NCI-H446 (cell line): ENCODE measurements at places on chromosomes 7 and 10.

- no peak for DNase-seq
These were observed 229.2 kb downstream of the TCF7L2 start for GRCh38 chr10:113179265-113179664.

GRCh38 chr10:70714245-70714644, 41.9 kb downstream of the ADAMTS14 start:
- no peak for DNase-seq

DNA sequence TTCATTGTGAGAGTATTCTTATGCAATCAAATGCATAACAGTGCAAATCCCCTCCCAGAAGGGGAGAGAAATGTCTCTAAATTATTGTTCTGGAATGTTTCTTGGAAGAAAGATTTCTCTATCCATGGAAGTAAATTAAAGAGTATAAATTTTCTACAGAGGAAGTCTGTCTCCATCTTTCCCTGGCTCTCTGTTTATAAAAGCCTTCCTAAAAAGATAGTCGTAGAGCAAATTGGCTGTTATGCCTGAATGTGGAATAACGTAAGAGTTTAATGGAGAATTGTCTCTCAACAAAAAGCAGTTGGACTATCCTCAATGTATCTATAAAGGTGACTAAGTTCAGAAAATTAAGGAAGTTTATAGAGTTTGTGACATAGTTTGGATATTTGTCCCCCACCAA, 76.3 kb downstream of the GNAT3 start:
- DNase-seq, result no peak

DNA sequence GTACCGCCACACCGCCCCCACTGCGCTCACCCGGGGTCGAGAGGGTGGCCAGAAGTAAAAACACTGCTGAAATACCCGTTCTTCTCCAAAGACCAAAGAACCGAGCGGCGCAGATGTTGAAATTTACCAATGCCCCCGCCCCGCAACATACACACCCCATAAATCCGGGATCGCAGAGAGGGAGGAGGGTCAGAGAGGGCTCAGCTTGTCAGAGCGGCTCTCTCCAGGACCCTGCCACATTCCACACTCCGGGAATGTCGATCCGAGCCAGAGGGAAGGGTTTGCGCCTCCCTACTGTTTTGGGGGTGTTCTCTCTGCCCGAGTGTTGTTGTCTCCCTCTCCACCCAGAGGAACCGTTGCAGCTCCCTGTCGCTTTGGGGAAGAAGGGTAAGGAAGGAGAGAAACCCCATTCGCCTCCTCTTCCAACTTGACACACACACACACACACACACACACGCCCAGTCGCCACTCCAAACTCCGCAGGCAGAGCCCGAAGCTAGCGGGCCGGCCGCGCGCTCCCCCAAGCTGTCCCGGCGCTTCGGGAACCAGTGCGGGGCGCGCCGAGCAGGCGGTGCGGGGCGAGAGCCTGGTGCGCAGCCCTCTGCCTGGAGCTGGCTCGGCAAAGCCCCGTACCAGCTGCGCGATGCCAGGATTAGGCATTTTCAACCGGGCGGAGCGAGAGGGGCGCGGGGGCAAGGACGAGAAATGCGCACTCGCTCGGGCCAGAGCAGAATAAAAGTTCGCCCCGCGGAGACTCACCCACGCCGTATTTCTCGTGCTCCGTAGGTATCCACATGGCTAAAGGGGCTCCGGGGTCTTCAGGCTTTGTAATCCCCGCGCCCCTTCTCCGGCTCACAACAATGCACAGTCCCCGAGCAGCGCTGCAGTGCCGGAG, 609 bp downstream of the DOCK4 start:
- peak; percentile 52 for DNase-seq

DNA sequence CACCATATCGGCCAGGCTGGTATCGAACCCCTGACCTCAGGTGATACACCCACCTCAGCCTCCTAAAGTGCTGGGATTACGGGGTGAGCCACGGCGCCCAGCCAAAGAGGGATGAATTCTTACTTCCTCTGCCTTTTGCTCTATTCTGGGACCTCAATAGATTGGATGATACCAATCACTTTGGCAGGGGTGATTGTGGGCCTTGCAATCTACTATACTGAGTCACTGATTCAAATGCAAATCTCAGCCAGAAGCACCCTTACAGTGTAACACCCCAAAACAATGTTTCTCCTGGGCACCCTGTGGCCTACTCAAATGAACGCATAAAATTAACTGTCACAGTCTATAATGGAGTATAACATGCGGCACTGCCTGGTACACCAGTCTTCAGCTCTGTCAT, 596.7 kb upstream of the LRRTM3 start:
- no peak for DNase-seq

- no peak for DNase-seq
These were observed 249.2 kb upstream of the PHF14 start for GRCh38 chr7:10724449-10724848.

- no peak for DNase-seq
These were observed 72.0 kb downstream of the KAT6B start for GRCh38 chr10:74898201-74898976.

- no peak for DNase-seq
These were observed 49.0 kb upstream of the SEPHS1 start for GRCh38 chr10:13397052-13397451.

DNA sequence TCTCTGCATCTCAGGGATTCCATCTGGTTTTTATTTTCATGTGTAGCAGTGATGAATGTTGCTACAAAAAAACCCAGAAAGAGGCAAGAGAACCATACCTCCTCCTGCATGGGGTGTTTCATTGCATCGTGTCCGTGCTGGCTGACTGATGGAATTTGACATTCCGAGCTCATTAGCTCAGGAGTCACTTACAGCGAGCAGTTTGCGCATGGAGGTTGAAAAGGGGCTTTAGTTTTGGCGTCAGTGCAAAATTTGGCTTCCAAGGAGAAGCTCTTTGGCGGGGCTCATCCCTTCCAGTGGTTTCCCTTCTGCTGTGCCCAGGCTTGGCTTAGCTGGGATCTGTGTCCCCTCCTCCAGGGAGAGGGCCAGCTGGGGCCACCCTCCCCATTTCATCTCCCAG, 25.8 kb downstream of the EMX2 start:
- no peak for DNase-seq

GRCh38 chr7:141557360-141557759, 6.2 kb downstream of the AGK start:
- DNase-seq, result no peak

DNA sequence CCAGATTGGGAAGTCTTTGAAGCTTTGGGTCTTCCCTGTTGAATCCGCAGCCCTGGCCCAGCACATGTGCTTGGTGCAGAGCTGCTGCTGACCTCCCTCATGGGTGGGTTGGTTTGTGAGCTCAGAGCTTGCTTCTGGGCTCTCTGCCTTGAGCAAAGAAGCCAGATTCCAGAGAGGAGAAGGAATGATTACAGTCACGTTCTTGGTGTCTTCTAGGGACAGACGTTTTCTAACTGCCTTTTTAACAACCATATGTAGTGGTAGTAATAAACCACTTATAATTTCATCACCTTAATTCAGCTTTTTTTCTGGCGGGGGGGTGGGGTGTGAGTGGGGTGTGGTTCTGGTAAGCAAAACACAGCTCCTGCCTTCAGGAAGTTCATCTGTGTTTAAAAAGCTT, 39.5 kb downstream of the LRMDA start:
- DNase-seq, result no peak

GRCh38 chr7:28065721-28066285, 114.8 kb downstream of the JAZF1 start:
- no peak for DNase-seq

DNA sequence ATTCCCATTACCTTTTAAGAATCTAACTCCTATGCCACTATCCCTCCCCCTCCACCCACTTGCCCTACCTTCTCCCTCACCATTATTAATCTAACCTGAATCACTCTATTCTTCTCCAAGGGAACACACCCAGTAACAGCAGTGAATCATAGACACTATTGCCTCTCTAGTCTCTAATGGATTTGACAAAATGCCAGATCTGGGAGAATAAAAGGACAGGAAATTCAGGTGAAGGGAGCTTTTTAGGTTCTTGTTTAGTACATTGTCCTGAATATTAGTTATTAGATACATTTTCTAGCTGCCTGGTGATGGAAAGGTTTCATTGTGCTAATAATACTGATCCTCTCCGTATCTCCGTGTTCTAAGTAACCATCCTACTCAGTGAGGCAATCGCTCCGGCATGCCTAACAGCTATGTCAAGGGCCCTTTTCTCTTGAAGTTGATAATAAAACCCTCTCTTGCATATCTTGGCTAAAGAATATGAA, 4.1 kb upstream of the SFR1 start:
- no peak for DNase-seq

- no peak for DNase-seq
These were observed 372.8 kb upstream of the CELF2 start for GRCh38 chr10:10644676-10645385.

GRCh38 chr7:99112097-99112496, 31.8 kb downstream of the SMURF1 start:
- no peak for DNase-seq

- DNase-seq, result no peak
These were observed 66.1 kb downstream of the SHH start for GRCh38 chr7:155746188-155746587.

- DNase-seq, result no peak
These were observed 5.1 kb downstream of the UBE2D4 start for GRCh38 chr7:43931346-43931745.

- no peak for DNase-seq
These were observed 51.5 kb upstream of the DLX6 start for GRCh38 chr7:96953676-96954513.

- no peak for DNase-seq
These were observed 46.0 kb downstream of the ATAD1 start for GRCh38 chr10:87771871-87772500.

DNA sequence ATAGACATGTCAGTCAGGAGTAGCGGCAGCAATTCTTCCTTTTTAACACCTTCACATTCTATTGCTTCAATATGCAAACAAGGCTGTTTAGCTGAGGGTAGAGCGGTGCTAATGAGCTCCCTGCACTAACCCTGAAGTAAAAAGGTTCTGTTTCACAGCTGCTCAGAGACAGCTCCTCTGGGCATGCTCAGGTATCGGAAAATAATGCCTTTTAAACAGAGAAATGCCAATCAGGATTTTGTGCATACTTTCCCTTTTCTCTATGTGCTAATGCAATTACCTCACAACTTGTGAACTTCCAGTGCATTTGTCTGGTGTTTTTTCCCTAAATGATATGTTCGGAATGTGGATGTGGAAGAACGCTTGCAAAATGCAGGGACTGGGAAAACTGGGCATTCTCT, 307.7 kb upstream of the FZD8 start:
- DNase-seq, result no peak

GRCh38 chr10:66862687-66863258, 63.1 kb upstream of the LRRTM3 start:
- DNase-seq, result no peak

DNA sequence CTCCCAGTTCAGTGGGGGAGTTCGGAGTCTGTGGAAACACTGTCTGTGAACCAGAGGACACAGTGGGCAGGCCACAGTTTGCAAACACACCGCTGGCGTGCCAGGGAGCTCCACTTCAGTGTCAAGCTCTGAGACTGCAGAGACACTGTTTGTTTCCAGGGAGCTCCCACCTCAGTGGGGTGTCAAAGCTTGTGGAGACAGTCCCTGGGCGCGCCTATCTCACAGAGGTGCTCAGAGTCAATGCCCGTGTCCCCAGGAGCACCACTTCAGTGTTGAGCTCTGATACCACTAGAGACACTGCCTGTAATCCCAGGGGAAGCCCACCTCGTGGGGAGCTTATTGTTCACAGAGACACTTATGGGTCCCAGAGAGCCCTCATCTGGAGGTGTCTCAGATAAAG, 4.3 kb downstream of the MYO1G start:
- DNase-seq, result no peak

DNA sequence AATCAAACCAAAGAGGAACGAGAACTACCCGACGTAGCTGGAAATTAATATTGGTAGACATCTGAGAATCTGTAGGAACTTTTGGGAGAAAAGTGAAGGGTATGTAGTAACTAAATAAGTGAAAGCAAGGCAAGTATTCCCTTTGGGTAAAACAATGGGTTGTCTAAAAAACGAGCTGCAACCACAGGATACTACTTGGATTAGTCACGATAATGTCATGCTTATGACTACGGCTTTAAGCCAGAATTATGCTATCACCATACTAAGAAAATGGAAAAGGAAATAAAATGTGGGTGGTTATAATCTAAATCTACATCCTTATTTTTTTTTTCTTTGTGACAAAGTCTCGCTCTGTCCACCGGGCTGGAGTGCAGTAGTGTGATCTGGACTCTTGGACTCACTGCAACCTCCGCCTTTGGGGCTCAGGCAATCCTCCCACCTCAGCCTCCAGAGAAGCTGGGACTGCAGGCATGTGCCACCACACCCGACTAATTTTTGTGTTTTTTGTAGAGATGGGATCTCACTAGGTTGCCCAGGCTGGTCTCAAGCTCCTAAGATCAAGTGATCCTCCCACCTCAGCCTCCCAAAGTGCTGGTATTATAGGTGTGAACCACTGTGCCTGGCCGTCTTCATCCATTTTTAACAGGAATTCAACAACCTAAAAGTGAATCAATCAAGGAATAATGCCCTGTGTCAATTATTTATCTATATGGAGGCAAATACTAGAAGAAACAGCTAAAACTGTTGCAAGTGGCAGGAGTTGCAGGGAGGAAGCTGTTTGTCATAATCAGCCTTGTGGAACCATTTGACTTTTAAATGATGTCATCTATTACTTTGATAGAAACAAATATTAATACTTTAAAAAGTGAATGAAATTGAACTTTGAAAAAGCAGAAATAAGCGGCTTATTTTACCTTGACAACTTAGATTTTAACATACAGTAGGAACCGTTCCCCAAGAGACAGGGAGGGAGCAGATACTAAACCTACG, 189.3 kb downstream of the PRPF18 start:
- no peak for DNase-seq

GRCh38 chr7:122846591-122846990, 39.7 kb downstream of the CADPS2 start:
- DNase-seq, result no peak

DNA sequence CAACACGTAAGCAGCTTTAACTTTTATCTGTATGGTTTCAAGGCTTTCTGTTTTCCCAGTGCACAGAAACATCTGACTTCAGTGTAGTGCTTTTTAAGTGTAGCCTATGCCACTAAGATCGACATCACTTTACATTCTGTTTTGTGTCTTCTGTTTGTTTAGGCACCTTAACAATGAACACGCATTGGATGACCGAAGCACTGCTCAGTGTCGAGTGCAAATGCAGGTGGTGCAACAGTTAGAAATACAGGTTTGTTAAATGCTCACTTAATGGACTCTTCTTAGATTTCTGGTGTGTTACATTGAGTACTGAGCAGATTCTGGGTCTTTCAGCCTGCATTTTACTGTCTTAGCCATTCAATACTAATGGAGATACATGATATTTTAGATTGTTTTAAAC, 237.4 kb downstream of the FOXP2 start:
- DNase-seq, result no peak

GRCh38 chr7:154931906-154932305, 71.0 kb downstream of the PAXIP1 start:
- DNase-seq, result no peak

- DNase-seq, result peak; percentile 65
These were observed 575.6 kb downstream of the ARL4A start for GRCh38 chr7:13262929-13263530.

DNA sequence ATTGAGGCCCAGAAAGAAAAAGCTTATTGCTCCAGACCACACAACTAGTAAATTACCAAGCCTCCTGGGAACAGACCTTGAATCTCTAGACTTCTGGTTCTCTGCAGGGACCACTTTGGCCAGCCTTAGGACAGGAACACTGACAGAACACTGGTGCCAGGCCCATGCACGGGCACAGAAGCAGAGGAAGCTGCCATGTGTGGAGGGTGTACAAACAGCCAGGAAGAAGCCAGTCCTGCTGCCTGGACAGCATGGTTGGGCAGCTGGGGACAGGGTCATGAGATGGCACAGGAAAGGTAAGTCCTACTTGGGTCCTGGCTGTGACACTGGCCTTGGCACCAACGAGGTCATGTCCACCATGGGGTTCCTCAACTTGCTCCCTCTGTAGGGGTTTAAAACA, 19.2 kb downstream of the MMRN2 start:
- DNase-seq, result no peak
